NCI-H1105 (cell line): ENCODE measurements at places on chromosomes 6 and 20.

DNA sequence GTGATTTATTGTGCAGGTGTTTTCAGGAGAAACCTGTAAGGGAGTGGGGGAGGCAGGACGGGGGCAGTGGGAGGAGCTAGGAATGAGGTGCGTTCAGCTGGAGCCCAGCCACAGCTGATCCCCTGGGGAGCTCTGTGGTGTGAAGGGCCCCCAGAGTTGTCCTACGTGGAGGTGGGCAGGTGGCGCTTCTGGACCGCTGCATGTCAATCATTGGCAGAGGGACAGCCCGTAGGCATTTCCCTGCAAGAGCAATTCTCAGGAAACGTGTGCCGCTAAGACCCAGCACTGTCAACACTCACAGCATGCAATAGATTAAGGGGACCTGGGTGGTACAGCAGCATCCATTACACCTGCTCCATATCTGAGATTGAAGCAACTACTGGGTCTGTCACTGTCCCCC is 88.0 kb downstream of the PRND start:
- DNase-seq: peak; percentile 83

DNA sequence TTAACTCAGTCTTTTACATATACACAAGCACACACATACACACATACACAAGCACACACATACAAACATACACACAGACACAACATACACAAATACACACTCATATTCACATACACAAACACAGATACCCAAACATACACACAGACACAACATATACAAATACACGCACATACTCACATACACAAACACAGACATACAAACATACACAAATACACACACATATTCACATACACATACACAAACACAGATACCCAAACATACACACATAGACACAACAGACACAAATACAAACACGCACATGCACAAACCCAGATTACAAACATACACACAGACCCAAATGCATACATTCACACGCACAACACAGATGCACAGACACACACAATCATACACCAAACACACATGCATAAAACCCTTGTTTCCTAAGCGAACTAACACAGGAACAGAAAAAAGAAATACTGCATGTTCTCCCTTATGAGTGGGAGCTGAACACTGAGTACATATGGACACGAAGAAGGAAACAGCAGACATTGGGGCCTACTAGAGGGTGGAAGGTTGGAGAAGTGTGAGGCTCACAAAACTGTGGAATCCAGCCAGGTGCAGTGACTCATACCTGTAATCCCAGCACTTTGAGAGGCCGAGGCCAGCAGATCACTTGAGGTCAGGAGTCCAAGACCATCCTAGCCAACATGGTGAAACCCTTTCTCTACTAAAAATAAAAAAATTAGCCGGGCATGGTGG is 34.2 kb downstream of the PIM1 start:
- DNase-seq: no peak

- DNase-seq: peak; percentile 13
Measured at GRCh38 chr6:124661097-124661661, 301.1 kb upstream of the RNF217 start.

GRCh38 chr6:105024803-105025202 is 67.9 kb downstream of the LIN28B start:
- no peak for DNase-seq

DNA sequence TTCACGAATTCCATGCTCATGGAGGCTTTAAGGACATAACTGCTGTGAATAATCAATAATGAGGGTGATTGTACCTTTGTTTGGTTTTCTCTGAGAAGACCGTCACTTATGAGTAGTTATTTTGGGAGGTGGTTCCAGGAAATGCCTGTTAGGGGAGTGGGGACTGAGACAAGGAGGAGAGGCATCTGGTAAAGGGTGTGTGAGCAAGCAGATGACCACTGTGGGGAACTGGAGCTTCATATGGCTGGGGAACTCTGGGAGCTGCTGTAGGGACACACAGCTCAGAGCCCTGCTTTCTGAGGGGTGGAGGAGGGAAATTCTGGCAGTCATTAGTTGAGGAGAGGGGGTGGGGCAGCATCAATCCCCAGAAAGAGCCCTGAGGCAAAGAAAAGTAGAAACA is 71.3 kb upstream of the TINAG start:
- DNase-seq: no peak

DNA sequence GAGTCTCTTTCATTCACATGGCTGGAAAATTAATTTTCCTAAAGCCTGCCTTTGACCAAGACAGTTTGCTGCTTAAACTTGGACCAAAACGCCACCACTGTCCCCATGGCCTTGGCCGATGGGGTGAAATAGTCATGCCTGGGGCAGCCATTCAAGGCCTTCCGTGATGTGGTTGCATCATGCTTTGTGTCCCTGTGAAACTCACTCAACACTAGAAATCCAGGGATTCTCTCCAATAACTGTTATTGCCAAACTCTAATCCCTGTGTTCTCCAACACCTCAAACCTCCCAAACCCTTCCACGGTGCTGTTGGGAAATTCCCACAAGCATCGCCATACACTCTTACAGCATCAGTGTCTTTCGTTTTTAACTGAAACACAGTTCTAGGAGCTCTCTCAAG is 1.4 kb upstream of the TXNDC5 start:
- DNase-seq: no peak

GRCh38 chr20:3251806-3252205 is 12.8 kb upstream of the SLC4A11 start:
- DNase-seq: no peak
